ENCODE measurements at places on chromosomes 4 and X.

GRCh38 chrX:132965461-132965860, 7.0 kb upstream of the HS6ST2 start:
- no peak for DNase-seq

GRCh38 chrX:56600141-56600540, 36.7 kb downstream of the UBQLN2 start:
- no peak for DNase-seq

DNA sequence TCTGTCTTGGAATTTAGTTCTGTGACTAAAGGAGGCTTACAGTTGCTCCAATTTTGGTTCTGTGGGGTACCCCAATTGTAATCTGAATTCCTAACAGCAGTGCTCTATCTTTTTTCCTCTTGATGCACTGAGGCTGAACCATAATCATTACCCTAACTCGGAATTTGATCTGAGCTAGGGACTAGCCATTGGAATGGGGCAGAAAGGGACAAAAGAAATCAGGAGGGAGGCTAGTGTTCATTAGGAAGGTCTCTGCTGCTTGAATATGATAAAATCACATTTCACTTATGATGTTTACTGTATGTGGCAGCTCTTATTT, 2.7 kb downstream of the KLF3 start:
- DNase-seq, result no peak

DNA sequence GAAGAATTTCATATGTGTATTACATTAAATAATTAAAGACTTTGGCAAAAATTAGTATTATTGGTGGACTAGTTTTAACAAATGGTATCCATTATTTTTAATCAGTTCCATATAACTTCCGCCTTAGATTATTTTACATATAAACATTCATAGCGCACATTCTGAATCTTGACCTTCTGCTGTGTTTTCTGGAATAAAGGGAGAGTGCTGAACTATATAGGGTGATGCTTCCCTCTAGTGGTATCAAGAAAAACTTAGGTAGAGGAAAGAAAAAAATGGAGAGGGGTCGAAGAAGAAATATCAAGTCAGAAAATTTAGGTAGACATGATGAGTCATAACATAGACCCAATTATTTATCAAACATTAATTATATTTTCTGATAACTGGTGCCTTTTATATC, 155.6 kb upstream of the PACRGL start:
- no peak for DNase-seq
